NCI-H1436 treated with DMSO at 0.1 percent for 48 hours (cell line): ENCODE measurements at places on chromosomes 6 and 20.

GRCh38 chr20:10735195-10735949 lies 61.6 kb upstream of the JAG1 start:
- no peak for DNase-seq

GRCh38 chr6:121959501-121959900 lies 440.0 kb upstream of the HSF2 start:
- no peak for DNase-seq

GRCh38 chr20:16030253-16030652 lies 543.0 kb downstream of the KIF16B start:
- DNase-seq = no peak

- no peak for DNase-seq
Measured at GRCh38 chr6:110655821-110656220, 159.4 kb downstream of the CDK19 start.

DNA sequence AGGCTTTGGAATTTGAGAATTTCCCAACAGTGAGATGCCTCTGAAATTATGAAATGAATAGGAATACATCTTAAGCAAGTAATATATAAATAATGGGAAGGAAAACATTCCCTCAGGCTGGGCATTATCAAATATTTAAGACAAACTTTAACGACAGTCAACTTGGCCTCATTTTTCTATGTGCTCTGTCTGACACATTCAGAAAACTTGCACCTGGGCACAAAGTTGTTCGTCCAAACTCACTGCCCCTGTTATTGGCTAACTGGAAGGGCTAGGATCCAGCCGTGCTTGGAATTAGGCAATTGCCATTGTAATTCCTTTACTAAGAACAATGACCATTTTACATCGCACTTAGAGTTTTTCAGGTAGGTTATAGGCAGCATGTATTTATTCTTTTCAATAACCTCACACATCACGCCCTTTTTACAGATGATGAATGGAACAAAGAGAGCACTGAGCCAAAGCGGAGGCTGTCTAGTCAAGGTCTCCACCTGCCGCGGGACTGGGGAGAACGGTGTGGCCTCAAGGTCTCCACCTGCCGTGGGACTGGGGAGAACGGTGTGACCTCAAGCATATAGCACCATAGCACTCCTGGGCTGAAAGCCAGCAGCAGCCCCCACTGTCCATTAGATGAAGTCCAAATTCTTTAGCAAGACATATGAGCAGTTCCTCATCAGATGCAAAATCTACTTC lies 40.7 kb upstream of the FOXQ1 start:
- no peak for DNase-seq

DNA sequence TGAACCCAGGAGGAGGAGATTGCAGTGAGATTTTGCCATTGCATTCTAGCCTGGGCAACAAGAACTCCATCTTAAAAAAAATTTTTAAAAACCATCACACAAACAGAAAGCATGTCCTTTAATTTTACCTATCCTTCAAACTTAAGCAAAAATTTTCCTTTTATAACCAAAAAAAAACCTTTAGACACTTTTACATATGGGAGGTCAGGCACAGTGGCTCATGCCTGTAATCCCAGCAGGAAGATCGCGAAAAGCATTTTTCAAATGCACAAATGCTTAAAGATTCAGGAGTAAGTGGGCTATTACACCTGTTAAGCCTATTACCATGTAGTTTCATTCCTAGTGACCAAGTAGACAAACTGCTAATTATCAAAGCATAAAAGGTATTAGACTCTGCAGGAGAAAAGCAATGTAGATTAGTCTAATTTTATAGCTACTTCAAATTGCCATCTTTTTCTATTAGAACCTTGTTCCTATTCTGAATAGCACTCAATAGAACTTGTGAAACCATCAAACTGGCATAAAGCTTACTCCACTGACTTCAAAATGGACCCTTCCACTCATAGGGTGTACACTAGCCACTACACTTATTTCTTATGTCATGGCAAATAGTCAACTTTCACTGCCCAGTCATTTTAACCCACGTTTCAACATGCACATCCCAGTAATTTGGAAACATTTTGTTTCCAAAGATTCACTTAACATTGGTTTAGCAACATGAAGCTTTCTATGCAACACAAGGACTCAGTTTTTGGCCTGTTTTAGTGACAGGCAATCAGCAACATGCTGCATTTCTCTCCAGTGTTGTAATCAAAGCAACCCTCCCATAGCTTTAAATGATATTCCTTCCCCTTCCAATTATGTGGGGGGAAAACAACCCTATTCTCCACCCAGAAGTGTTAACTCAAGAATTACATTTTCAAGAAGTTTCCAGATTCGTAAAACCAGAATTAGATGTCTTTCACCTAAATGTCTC lies 4.0 kb downstream of the EEF1A1 start:
- DNase-seq = no peak

GRCh38 chr6:142844065-142844755 lies 100.8 kb downstream of the HIVEP2 start:
- DNase-seq = no peak

DNA sequence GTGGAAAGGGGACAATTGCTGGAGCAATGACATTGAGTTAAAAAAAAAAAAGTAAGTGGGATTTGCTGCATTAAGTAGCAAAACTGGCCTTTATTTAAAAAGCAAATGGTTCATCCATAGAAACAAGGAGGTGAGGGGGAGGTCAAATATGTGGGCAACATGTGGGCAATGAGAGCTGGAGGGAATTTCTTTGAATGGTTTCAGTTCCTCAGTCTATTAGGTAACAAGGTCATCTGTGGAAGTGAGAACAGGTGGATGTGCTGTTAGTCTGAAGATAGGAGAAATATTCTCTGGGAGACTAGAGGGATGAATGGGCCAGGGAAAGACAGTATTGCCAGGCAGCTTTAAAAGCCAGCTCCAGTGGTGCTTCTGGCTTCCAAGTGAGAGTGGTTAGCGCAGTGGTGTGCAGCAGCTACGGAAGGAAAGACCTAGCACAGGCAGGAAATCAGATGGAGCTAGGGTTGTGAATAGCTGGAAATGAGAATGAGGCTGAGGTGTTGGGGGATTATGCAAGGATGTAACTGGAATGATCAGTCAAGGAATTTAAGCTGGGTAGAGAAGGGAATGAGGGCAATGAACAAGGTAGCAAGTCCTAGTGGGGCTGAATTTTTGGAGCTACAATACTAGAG lies 727.6 kb downstream of the PTPRT start:
- no peak for DNase-seq

GRCh38 chr6:43213431-43213830 lies 15.8 kb downstream of the DNPH1 start:
- DNase-seq = no peak

DNA sequence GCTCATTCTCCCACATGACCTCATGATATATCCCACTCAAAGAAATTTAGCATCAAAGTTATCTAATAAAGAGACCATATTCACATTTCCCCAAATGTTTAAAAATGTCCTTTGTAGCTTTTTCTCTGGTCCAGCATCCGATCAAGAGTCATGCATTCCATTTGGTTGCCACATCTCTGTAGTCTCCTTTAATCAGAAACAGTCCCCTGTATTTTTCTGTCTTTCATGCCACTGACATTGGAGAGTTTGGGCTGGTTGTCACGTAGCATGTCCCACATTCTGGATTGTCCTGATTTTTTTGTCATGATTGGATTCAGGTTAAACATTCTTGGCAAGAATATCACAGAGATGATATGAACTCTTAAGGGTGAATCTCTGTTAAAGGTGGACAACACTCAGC lies 55.7 kb downstream of the SNX5 start:
- DNase-seq = no peak

DNA sequence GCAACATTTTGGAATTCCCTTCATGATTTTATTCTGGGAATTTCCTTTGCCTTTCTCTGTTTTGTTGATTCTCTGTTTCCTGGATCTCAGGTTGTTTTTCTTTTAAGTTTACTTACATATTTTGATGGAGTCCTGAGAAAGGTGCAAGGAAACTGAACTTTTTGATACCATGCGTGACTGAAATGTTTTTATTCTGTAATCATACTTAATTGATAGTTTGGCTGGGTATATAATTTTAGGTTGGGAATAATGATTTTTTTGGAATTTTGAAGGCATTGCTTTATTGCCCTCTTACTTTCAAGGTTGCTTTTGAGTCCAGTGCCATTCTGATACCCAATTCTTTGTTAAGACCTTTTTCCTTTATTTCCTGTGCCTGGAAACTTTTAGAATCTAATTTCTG lies 45.2 kb downstream of the LRRC1 start:
- DNase-seq = no peak

DNA sequence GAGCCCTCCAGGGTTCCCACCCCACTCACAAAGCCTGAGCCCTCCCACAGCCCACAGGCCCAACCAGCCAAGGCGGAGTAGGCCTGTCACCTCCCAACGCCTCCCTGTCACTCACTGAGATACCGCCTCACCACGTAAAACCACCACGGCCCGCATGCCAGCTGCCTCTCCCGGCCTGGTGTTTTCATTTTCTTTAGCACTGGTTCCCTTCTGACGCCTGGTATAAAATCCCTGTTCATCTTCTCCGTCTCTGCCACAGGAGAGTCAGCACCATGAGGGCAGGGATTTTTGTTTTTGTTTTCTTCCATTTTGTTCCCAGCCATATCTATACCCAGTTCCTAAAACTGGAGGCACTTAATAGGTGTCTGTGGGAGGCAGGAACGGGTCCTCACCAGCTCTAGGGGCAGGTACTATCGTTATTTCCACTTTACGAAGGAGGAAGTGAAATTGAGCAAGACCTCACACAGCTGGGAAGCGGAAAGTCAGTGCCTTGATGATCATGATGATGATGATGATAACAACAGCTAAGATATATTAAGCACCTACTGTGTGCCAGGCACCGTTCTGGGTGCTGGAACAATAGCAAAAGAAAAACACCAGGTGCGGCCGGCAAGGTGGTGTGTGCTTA lies 58.6 kb downstream of the SNAI1 start:
- DNase-seq = no peak

DNA sequence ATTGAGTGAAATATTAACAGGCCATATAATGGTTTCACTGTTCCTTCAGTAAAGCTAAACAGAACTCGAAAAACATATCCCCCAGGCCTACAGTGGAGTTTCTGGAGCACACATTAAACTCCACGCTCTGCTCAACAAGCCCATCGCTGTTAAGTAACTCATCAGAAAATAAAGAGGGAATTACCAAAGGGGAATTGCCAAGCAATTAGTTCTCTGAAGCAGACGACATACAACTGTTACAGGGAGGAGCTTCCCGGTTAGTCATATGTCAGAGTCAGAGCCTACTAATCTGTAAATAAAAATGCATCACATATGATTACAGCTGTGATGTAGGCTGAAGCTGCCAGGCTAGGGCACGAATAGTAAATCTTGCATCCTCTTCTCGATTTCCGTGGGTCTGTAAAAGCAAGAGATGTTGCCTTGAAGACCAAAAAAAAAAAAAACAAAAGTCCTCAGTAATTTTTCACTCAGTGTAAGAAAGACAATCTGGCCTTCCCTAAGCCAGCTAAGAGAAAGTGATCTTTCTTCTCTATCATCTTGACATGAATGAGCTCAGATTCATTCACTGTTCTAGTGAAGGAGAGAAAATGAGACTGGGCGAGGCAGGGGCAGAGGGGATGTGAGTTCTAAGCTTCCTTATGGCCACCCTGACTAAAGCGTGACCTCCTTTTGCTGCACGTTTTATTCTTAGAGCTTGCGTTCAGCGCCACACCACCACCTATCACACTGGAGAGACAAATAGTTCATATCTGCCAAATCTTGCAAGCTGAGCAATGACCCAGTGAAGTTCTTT lies 13.8 kb downstream of the ATXN1 start:
- no peak for DNase-seq

DNA sequence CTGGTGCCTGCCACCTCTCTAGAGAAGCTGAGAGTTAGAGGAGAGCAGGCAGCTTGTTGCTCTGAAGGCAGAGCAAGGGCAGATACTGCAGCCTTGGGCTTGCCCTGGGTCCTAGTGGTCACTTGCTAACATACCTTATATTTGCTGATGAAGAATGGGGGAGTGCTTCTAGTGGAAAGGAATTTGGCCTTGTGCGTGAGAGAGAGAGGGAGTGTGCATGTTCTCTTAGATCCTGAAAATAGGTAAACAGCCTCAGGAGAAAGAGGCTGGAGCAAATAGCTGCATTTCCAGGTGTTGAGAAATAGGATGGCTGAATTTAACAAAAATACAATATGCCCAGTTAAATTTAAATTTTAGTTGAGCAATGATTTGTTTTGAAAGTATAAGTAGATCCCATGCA lies 724.5 kb upstream of the FLRT3 start:
- DNase-seq = no peak

DNA sequence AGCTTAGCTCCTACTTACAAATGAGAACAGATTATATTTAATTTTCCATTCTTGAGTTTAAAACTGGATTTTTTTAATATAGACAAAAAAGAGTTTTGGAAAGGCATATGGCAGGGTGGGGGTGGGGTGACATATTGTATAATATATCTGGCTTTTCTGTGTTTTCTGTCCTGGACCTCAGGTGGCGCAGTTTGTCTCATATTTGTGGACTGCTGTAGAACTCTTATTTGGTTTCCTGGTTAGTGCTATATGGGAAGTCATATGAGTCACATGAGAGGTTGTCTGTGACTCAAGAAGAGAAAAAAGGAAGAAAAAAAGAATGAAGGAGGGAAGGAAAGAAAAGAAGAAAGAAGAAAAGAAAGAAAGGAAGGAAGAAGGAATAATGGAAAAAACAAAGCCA lies 131.8 kb downstream of the CLVS2 start:
- no peak for DNase-seq

- DNase-seq = no peak
Measured at GRCh38 chr20:9572670-9573069, 58.3 kb downstream of the LAMP5 start.

- no peak for DNase-seq
Measured at GRCh38 chr20:61930776-61931475, 134.8 kb downstream of the TAF4 start.

- no peak for DNase-seq
Measured at GRCh38 chr6:31737315-31737990, 1.1 kb upstream of the CLIC1 start.

DNA sequence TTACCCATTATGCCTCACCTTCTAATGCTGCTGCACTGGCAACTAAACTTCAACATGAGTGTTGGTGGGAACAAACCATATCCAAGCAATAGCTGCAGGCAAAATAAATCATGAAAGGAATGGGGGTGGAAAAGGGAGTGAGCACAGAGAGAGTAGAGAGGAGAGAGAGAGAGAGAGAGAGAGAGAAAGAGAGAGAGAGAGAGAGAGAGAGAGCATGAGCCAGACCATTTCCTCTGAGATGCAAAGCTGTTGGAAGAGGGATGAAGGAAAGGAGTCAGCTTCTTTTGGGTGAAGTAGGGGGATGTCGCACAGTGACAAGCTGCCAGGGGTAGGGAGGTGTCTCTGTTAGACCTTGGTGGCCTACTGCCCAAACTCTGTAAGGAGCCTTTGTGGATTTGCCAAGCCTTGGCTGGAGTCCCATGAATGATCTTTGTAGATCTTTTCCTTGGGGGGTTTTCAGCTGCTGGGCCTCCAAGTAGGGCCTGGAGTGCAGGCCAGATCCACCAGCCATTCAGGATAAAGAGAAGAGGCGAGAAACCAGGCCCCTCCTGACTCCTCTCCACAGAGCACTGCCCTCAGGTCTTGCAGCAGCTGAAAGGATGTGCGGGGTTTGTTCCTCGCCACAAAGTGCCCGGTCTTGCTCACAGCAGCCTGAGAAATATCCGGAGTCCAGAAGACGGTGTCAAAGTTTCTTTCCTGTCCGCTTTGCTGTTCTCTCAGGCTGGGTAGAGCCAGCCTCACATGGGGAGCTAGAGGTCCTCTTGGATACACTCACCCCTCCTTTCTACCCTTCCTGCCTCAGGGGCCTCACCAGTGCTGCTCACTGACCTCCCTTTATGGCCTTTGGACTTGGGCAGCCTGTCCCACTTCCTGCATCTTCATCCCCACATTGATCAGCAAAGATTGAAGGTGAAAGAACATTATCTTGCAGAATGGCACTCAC lies 17.8 kb downstream of the BTBD3 start:
- no peak for DNase-seq
